ENCODE measurements at places on chromosomes 6 and 20.

GRCh38 chr6:165717732-165718465 lies 54.9 kb upstream of the PDE10A start:
- DNase-seq, result no peak

- DNase-seq, result no peak
Measured at GRCh38 chr6:134730013-134730412, 219.9 kb downstream of the ALDH8A1 start.

DNA sequence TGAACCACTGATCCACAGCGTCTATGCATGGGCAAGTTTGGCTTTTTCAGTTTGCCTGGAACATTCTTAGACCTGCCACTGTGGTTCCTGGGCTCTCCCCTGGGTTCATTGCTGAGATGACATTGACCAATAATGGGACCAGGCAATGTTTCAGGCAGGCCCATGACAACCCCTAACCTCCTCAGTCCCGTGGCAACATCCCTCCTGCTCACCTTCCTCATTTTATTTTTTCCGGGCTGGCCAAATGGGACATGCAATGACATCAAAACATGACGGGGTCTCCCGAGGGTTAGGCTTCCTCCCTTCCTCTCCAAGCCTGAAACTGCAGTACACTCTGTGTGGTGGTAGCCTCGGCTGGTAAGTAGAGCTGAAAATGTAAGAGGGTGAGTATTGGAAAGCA lies 234.0 kb upstream of the RREB1 start:
- no peak for DNase-seq

- DNase-seq, result no peak
Measured at GRCh38 chr6:100116411-100117194, 122.6 kb upstream of the MCHR2 start.

DNA sequence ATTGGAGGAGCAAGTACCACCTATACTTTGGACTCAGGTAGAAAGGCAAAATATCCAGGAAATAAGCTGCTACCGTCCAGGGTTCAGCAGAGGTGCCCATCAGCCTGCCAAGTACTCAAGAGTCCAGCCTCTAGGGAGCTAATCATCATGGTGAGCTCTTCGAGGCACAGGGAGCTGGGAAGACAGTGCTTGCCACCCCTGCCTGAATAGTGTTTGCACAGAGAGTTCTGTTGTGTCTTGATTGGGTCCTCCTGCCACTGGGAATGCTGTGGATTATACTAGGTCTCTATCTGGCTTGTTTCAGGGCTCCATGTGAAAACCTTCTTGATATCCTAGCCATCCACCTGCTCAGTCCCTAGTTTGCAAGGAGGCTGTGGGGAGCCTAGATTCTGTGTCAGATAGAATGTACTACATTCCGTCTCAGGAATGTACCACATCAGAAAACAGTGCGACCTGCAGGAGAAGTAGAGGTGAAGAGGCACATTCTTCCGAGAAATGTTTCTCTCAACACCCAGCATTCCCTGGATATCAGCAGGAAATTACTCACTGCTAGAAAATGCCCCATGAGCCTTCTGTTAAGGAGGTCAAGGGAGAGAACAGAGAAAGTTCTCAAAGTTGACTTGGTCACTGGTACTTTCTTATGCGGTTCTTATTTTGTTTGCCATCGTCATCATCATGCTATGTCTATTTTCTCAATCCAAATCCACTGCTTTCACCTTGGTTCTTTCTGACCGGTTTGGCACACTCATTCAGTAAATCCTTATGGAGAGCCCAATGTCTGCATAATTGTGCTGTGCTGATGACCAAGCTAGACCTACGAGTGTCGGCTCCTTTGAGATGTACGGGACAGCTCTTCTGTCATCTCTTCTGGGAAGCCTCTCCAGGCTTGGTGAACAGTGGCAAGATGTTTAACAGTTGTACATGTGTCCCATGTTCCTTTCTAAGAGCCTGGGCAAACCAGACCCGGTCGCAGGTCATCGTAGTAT lies 30.7 kb downstream of the PTPN1 start:
- DNase-seq, result no peak

DNA sequence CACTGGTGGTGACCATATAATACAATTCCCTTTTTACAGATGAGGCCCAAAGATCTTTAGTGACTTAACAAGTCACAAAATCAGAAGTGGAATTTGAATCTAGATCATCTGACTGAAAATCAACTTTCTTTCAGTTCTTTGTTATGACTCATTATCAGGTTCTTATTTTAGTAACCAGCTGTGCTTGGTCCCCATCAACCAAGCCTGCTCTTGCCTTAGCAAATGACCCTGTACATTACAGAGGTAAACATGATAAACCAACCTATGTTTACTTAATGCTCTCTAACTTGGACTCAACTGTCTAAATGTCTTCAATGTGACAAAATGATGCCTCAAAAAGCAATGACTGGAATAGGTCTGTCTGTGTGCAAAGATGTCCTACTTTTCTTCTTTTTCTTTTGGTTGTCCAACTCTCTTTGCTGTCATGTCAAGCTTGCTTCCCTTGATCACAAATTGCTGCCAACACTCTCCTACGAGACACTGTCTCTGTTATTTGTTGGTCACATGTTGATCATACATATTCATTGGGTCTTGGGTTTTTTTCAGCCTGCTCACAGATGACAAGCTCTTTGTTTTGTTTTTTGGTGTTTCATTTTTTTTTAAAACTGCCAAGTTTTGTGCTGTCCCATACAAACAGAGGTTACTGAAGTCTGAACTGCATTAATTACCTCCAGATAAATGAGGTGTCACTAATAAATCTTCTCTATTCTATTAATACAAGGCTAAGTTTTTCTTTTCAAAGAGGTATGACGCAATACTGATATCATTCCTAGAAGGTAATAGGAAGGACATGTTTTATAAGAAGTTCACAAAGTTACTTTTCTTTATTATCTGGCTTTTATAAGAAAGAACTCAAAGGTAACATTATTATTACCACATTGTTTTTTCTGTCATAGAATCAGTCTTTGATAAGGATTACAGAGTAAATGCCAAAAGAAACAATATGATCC lies 62.2 kb upstream of the PLN start:
- peak; percentile 52 for DNase-seq

- DNase-seq, result no peak
Measured at GRCh38 chr20:50320901-50321796, 130.5 kb downstream of the CEBPB start.

- no peak for DNase-seq
Measured at GRCh38 chr20:62792940-62793756, 3.1 kb upstream of the MRGBP start.

DNA sequence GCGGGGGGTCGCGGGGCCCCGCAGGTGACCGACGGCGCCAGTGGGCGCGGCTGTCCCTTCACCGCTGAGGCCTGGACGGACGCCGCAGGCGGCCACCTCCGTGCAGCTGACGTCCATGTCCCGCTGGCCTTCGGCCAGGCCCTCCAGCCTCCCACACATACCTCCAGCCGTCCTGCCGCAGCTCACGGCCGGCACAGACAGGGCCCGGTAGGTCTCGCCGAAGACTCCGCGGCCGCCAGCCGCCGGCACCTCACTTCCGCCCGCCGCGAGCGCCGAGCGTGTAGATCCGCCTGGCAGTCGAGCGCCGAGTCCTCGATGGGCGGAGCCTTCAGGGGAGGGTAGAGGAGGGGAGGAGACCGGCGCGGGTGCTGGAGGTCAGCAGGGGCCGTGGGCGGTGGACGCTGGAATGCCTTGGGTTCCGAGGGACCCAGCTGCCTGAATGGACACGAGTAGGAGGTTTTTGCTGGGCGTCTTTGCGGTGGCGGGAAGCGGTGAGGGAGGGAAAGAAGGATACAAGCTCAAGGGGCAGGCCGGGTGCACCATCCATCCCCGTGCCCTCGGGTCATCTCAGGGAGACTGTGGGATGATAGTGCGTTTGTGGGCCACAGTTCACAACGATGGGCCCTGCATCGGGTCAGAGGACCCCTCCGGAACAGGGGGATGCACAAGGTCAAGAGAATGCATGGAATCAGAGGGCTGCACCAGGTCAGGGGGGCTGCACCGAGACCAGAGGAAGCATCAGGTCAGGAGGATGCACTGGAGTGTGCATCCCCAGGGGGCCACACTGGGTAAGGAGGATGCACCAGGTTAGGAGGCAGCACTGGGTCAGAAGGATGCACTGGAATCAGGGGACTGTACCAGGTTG lies at the start of gene EXOC2:
EXOC2 (minus strand) TSS at position 282 of the 865 bp plus-strand sequence. CDS start 55,321 bp downstream, outside the sequence.
- DNase-seq, result peak; percentile 74

GRCh38 chr6:134352786-134353480 lies 35.0 kb upstream of the SGK1 start:
- DNase-seq, result peak; percentile 20

DNA sequence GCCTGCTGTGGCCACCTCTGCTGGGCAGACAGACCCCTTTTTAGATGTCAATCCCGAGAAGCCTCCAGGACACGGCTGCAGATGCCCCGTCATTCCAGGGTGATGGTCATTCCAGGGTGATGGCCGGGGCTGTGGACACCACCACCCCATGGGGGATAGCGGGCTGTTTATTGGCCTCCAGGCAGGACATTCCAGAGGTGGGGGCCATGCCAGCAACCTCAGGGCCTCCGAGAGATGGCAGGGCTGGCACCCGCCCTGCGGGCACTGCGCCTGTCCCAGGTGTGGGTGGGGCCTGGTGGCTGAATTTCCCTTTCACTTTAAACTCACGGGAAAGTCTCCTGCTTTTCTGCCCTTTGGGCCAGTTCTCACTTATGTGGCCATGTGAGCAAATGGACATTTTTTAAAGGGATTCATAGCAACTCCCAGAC lies 14.5 kb downstream of the COL9A3 start:
- no peak for DNase-seq

DNA sequence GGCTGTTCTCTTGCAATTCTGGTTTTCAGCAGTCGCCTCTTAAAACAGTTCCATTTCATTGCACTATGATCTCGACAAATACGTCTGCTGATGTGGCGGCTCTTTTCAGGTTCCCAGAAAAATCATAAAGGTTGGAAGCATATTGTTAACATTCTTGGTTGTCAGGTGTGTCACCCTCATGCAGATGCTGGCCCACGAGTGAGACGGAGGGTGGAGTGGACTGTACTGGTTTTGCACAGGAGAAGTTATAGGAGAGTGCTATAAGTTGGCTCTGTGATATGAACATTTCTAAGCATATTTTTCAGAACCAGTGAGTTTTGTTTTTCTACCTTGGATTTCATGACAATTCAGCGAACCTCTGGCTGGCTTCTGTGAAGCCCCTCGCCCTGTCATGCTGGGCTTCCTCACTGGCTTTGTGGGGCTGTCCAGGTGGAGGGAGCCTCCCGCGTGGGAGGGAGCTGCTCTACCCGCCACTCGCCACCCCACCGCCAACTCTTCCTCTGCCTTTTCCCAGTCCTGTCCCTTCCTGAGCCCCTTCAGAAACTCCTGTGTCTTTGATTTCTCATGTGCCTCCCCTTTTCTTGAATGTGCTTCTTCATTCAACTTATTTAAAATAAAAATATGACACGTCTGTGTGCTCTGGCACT lies 10.6 kb downstream of the IRF4 start:
- DNase-seq, result no peak

GRCh38 chr20:53889411-53890148 lies 180.8 kb downstream of the BCAS1 start:
- DNase-seq, result no peak

- no peak for DNase-seq
Measured at GRCh38 chr20:63889241-63890200, 5.4 kb upstream of the DNAJC5 start.

Data from T-helper 2 cell (primary cell).